ENCODE measurements at places on chromosomes 3 and 15. TPM values are rescaled to one million over a fixed set of nuclear protein-coding genes. Genes with fewer than 3 reads are reported as not detected.
A peak's percentile ranks its signal among the peaks of the same experiment; 100 is the strongest.

- no peak overlapping the region for H3K27ac ChIP-seq
- no peak overlapping the region for H3K4me3 ChIP-seq
- H3K36me3 ChIP-seq: no peaks in the 10 kb centered on the region
- DNase-seq: no peak
- H3K27me3 ChIP-seq: no peaks in the 10 kb centered on the region
- peaks cover 17% of the 10 kb centered on the region for H3K4me1 ChIP-seq
Measured at GRCh38 chr3:46410669-46411068, 3.6 kb downstream of the CCRL2 start.

The LNP1 gene
- polyA plus RNA-seq: 5.8 TPM

The SNX4 gene
- 38.5 TPM for polyA plus RNA-seq

- H3K27me3 ChIP-seq: no peaks in the 10 kb centered on the region
- H3K36me3 ChIP-seq: no peaks in the 10 kb centered on the region
- DNase-seq: no peak
- H3K4me1 ChIP-seq: no peaks in the 10 kb centered on the region
- H3K4me3 ChIP-seq: no peak overlapping the region
Measured at GRCh38 chr3:18723206-18723810, 298.2 kb upstream of the SATB1 start.

GRCh38 chr15:25930931-25931330 lies 67.8 kb upstream of the ATP10A start:
- DNase-seq: no peak
- no peaks in the 10 kb centered on the region for H3K36me3 ChIP-seq
- H3K27me3 ChIP-seq: peaks cover 5% of the 10 kb centered on the region
- H3K4me3 ChIP-seq: no peak overlapping the region
- no peak overlapping the region for H3K27ac ChIP-seq

DNA sequence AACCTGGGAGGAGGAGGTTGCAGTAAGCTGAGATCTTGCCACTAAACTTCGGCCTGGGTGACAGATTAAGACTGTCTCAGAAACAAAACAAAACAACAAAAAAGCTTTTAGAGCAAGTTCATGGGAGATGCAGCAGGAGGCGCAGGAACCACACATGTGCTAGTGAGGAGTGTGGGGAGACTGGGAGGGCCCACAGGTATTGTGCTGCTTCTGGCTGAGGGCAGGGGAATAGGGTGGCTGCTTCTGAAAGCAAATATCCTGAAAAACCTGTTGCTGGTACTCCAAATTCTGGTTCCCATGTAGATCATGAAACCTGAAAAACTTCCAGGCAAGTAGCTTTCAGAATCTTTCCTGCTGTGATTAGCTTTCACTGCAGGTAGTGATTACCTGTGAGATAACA lies 22.1 kb downstream of the TYRO3 start:
- no peaks in the 10 kb centered on the region for H3K27me3 ChIP-seq
- peaks cover 5% of the 10 kb centered on the region for H3K36me3 ChIP-seq
- no peak overlapping the region for H3K4me3 ChIP-seq
- DNase-seq: no peak
- H3K4me1 ChIP-seq: peaks cover 17% of the 10 kb centered on the region

The CDHR4 gene
- 0.15 TPM for polyA plus RNA-seq

The LTK gene
- polyA plus RNA-seq: 6.1 TPM

GRCh38 chr3:172515130-172515918 lies 7.9 kb downstream of the TNFSF10 start:
- H3K27me3 ChIP-seq: no peaks in the 10 kb centered on the region
- H3K27ac ChIP-seq: peak overlapping the region; percentile 48
- H3K36me3 ChIP-seq: no peaks in the 10 kb centered on the region
- H3K4me3 ChIP-seq: no peak overlapping the region
- DNase-seq: peak; percentile 74
- peaks cover 9% of the 10 kb centered on the region for H3K4me1 ChIP-seq

DNA sequence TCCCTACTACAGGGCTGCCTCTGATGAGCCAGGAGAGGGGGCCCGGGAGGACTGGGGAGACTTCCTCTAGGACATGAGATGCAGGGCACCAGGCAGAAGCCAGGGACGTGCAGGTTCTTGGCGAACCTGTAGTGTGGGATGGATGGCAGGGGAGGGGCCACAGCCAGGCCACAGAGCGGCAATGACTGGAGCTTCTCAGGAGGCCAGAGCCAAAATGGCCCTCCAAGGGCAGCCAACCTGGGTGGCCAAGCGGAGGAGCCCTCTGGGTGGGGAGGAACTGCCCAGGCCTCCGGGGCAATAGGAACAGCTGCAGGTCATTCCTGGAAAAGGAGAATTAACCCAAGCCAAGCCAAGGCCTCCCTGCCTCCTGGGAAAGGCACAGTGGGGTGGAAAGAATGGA lies 224.5 kb downstream of the XXYLT1 start:
- H3K27ac ChIP-seq: no peak overlapping the region
- DNase-seq: no peak
- H3K27me3 ChIP-seq: peaks cover 12% of the 10 kb centered on the region

The CAMKV gene
- polyA plus RNA-seq: 0.48 TPM

The AGTR1 gene
- 28.1 TPM for polyA plus RNA-seq

DNA sequence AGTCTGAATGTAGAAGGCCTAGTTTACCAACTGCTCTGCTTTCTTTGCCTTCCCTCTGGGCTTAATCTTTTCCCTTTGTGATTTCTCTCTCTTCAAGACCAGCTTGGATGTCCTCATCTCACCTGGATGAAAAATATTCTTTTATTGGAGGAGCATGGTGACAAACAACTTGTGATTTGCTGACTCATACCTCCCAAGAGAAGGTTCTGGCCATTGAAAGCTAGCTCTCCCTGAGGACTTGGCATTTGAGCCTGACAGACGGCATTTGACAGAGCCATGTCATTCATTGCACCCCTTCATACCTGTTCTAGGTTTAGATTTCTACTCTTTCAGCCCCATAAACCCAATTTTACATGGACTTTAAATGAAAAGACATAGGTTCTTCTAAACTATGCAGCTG lies 33.3 kb downstream of the ATG7 start:
- no peaks in the 10 kb centered on the region for H3K27me3 ChIP-seq
- H3K4me1 ChIP-seq: peaks cover 8% of the 10 kb centered on the region
- no peak overlapping the region for H3K4me3 ChIP-seq
- peaks cover 39% of the 10 kb centered on the region for H3K36me3 ChIP-seq
- no peak overlapping the region for H3K27ac ChIP-seq
- no peak for DNase-seq

DNA sequence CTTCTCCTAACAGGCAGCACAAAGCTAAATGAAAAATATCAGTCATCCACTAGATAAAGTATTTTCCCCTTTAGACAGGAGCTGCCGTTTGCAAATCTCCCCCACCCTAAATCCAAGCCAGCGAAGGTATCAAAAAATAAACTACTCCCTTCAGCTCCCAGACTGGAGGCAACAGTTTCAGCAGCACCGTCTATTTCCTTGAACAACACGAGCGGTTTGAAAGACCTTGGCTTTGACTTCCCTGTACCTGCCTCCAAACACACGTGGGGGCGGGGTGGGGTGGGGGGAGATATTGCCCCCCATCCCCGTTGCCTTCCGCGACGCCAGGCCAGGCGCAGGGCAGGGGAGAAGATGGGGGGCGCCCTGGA lies 832 bp upstream of the CACNA1D start:
- H3K4me1 ChIP-seq: peaks cover 22% of the 10 kb centered on the region
- no peak overlapping the region for H3K27ac ChIP-seq
- H3K4me3 ChIP-seq: no peak overlapping the region
- DNase-seq: no peak
- no peaks in the 10 kb centered on the region for H3K36me3 ChIP-seq
- H3K27me3 ChIP-seq: peaks cover 50% of the 10 kb centered on the region

- DNase-seq: no peak
- no peaks in the 10 kb centered on the region for H3K36me3 ChIP-seq
- no peaks in the 10 kb centered on the region for H3K27me3 ChIP-seq
Measured at GRCh38 chr15:100008258-100008657, 275.0 kb upstream of the LYSMD4 start.

The FSD2 gene
- 27.3 TPM for polyA plus RNA-seq

The RTP3 gene
- polyA plus RNA-seq: not detected

DNA sequence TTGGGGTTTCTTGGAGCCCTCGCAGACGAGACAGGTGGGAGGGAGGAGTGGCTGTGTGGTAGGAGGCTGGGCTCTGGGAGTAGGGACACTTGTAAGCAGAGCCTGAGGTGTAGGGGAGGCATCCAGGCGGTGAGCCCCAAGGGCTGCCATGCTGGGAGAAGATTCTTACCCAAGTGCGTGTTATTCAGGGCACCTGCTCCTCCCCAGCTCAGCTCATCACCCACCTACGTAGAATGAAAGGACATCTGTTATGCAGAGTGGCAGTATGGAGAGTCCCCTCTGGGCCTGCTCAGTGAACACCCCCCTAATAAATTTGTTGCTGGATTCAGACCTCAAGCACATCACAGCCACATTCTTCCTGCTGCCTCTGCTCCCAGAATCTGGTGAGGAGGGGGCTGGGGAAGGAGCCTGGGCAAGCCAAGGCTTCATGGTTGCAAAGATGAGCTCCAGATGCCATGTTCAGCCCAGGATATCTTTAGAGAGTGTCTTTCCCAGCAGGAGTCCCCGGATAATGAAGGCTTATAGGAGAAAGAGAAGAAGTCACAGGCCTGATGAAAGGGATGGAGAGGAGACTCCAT lies 261.8 kb downstream of the EPHB1 start:
- no peak for DNase-seq
- no peaks in the 10 kb centered on the region for H3K4me1 ChIP-seq
- H3K4me3 ChIP-seq: no peak overlapping the region
- no peaks in the 10 kb centered on the region for H3K27me3 ChIP-seq

DNA sequence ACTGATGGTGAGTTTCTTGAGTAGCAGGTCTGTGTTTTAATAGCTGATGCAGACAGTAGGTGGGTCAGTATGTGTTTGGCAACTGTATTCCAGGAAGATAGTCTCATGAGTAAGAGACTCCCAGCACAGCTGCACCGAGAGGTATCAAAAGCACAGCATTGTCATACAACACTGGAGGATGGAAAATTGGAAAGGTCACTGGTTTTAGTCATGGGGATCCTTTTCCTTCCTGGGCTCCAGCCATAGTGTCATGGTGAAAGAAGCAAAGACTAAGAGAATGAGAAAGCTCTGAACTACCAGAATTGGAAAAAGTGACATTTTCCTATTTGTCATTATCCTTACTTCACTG lies 61.5 kb downstream of the P3H2 start:
- no peaks in the 10 kb centered on the region for H3K27me3 ChIP-seq
- no peak overlapping the region for H3K4me3 ChIP-seq
- no peaks in the 10 kb centered on the region for H3K36me3 ChIP-seq
- peaks cover 32% of the 10 kb centered on the region for H3K4me1 ChIP-seq
- peak overlapping the region; percentile 54 for H3K27ac ChIP-seq

DNA sequence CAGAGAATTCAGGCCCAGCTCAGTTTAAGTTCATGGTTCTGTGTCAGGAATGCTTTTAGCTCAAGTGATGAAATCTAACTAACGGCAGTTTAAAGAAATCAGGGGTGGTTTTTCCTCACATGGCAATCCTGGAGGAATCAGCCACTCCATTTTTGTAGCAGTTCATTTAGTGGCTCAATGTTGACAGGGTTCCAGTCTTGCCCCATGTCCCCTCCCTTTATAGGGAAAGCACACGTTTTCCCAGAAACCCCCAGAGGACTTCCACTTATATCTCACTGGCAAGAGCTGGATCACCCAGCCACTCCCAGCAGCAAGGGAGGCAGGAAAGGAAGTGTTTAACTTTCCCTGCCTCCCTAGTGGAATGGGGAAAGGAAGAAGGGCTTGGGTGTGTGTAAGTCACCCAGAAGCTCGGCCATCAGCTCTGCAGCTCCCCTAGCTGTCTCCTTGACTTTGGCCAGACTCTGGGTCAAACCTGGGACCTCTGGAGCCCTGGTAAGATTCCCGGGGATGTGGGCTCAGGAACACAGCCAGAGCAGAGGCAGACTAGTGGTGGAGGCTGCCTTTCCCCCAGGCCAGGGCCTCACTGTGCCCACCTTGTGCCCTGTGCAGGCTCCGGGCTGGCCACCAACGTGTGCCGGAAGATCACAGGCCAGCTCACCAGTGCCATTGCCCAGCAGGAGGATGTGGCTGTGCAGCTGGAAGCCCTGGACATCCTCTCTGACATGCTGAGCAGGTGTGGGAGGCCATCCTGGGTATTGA lies 11.3 kb downstream of the CAND2 start:
- DNase-seq: no peak
- no peak overlapping the region for H3K27ac ChIP-seq
- peaks cover 29% of the 10 kb centered on the region for H3K4me1 ChIP-seq
- H3K27me3 ChIP-seq: no peaks in the 10 kb centered on the region
- peaks cover 56% of the 10 kb centered on the region for H3K36me3 ChIP-seq
- no peak overlapping the region for H3K4me3 ChIP-seq

The GALNT15 gene
- polyA plus RNA-seq: 1.1 TPM

The KY gene
- polyA plus RNA-seq: 42.3 TPM

DNA sequence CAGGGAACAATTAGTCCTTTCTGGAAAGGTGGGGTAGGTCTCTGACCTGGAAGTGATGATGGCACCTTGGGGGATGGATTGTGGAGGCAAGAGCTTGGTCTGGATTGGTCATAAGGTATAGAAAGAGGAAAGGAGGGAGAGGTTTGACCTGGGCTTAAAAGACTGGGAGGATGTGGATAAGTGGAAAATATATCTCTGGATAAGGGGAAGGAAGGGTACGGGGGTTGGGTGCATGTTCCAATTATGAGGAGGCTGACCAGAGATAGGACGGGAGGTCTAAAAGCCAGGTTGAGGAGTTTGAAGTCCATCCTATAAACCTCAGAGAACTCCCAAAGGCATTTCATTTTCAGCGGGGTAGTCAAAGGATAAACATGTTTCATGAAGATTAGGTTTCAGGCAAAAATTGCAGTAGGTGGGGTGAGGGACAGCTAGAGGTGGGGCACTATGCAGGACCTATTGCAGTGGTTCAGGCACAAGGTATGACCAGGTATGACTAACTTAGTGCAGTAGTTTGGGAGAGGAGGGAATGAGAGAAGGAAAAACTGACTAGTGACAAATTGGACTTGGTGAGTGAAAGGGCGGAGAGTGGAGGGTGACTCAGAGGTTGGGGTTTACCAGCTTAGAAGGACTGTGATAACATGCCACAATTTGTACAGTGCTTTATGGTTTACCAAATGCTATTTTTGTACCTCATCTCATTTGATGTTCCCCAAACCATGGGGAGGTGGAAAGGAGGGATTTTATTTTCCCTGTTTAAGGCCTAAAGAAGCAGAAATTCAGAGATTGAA lies 10.7 kb downstream of the PDE8A start:
- peaks cover 3% of the 10 kb centered on the region for H3K4me1 ChIP-seq
- no peak for DNase-seq
- no peaks in the 10 kb centered on the region for H3K27me3 ChIP-seq
- H3K36me3 ChIP-seq: no peaks in the 10 kb centered on the region
- H3K4me3 ChIP-seq: no peak overlapping the region

GRCh38 chr3:167716920-167717319 lies 17.8 kb downstream of the PDCD10 start:
- no peak overlapping the region for H3K27ac ChIP-seq
- no peaks in the 10 kb centered on the region for H3K27me3 ChIP-seq
- DNase-seq: peak; percentile 5
- H3K4me3 ChIP-seq: no peak overlapping the region
- H3K4me1 ChIP-seq: no peaks in the 10 kb centered on the region

The FMN1 gene
- 1.0 TPM for polyA plus RNA-seq

GRCh38 chr15:67833710-67834511 lies 5.9 kb downstream of the RNU6-1 start:
- H3K36me3 ChIP-seq: no peaks in the 10 kb centered on the region
- no peak overlapping the region for H3K27ac ChIP-seq
- H3K27me3 ChIP-seq: peaks cover 84% of the 10 kb centered on the region
